ENCODE measurements at places on chromosomes 6 and 20.

GRCh38 chr20:58693226-58694006 lies 816 bp downstream of the NPEPL1 start:
- no peak for DNase-seq

- no peak for DNase-seq
These were observed 260.9 kb upstream of the SOX4 start for GRCh38 chr6:21332660-21333059.

DNA sequence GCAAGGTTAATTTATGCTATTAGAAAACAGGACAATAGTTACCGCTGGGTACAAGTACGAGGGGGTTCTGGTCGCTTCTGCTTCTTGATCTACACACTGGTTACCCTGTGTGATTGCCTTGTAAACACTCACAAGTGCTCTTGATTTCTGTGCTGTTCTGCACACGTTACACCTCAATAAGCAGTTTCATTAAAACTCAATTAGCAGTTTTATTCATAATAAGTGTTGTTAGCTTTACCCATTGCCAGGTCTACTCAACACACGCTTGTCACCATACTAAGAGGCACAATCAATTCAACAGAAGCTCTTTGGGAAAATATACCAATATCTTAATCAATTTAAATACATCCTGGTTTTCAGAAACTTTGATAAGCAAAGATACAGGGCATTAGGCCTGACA lies 20.4 kb downstream of the BMP7 start:
- DNase-seq, result no peak

DNA sequence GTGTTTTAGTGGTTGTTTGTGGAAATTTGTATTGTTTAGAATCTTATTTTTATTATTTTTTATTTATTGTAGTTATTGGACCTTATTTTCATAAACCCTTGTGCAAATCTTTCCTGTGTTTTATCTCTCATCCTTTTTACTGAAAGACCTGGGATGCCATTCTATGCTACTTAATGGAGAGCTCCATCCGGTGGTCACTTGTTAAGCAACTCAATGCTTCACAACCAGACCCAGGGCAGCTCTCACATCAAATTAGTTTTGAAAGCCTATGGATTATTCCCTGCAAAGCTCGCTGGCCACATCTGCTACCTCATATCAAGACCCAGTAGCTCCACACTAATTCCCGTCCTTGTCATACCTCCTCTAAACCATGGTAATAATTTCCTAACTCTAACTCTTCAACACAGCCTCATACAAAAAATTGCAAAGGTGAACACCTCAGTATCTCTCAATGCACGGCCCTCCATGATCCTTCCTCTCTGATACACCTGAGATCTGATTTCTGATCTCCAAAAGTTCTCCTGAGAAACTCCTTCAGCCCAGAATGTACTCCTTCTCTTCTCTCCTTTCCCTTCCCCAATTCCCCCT lies 296.6 kb upstream of the MANEA start:
- no peak for DNase-seq

- no peak for DNase-seq
These were observed 276.9 kb upstream of the SUPT3H start for GRCh38 chr6:45654673-45655072.

GRCh38 chr6:37947468-37947867 lies 127.9 kb downstream of the ZFAND3 start:
- DNase-seq, result no peak

DNA sequence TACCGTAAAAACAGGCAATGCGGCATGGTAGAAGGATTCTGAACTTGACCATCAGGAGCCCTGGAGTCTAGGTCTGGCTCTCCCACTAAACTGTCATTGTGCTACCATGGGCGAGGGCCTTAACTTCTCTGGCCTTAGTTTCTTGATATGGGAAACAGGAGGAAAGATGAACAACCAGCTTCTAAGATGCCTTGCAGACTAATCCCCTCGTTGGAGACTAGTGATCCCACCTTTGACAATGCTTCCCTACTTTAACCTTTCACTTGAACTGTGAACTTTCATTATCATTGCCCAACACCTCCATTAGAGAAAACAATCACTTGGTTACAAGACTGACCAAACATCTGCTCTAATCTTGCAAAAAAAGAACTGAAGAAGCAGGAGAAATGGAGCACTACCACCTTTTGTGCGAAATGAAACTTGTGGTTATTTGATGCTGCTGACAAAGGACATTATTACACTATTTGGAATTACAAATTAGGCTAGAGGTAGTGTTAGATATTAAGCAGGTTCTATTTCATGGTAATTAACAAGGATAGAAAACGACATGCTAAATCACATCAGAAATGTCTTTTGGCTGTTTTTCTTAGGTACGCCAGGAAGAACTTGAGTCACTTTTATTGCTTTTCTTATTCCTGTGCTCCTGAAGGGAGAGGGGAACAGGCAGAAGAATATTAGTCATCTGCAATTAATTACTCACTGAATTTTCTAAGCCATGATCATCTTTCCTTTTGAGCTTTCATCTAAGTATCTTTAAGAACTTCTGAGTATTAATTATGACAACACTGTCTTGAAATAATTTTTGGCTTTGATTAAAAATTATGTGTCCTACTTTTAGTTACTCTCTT lies 39.1 kb upstream of the ARHGAP18 start:
- peak; percentile 9 for DNase-seq

DNA sequence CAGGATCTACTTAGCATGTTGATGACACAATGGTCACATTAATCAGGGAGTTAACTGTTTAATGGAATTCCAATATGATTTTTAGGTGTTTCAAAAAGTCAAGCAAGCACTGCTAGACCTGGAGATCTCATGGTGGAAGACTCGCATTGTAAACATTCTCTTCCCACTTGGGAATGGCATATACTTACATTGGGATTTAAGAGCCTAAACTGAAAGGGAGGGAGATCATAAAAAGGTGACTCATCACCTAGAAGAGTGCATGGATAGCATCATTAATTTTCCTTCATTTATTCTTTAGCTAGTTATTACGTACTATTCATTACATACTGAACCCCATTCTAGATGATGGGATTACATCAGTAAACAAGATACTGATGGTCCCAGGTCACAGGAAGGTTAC lies 185.4 kb downstream of the TASP1 start:
- DNase-seq, result no peak

DNA sequence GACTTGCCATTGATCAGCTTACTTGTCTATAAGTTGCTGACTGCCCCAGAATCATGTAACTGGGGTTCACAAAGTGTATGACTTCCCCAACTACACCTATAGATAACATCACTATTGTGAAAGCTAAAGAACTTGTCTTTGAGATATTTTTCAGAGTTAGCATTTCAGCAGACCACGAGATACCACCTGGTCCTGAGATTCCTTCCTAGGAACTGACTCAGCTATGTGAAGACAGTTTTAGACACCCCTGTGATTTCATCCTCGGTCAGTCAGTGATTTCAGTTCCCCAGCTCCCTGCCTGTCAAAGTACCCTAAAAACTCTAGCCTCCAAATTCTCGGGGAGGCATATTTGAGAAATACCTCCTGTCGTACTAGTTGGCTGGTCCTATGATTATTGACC lies 62.4 kb downstream of the TXNDC5 start:
- no peak for DNase-seq

- DNase-seq, result no peak
These were observed 110.3 kb downstream of the CARMIL1 start for GRCh38 chr6:25389471-25389870.
